ENCODE measurements at places on chromosomes 12 and 14.

- DNase-seq: peak; percentile 64
Measured at GRCh38 chr12:55931780-55932550, 1.0 kb downstream of the DGKA start.

DNA sequence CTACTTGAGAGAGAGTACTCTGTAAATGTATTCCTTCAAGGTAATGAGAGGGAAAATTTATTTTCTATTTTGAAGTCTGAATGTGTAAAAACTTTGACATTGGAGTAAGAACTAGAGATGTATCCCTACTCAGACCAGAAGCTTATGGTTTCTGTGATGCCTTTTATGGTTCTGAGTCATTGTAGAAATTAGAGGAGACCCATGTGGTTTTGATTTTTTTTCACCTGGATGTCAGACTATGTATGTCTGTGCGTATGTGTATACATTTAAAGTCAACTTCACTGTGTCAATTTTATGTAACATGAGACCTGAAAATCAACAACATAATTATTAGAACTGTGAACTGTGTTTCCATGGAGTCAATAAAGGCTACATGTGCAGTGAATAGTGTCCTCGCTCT, 302.0 kb downstream of the TRHDE start:
- DNase-seq: no peak

- no peak for DNase-seq
Measured at GRCh38 chr12:7319930-7320329, 16.1 kb downstream of the ACSM4 start.

- DNase-seq: no peak
Measured at GRCh38 chr12:49292729-49293055, 2.3 kb upstream of the PRPH start.

DNA sequence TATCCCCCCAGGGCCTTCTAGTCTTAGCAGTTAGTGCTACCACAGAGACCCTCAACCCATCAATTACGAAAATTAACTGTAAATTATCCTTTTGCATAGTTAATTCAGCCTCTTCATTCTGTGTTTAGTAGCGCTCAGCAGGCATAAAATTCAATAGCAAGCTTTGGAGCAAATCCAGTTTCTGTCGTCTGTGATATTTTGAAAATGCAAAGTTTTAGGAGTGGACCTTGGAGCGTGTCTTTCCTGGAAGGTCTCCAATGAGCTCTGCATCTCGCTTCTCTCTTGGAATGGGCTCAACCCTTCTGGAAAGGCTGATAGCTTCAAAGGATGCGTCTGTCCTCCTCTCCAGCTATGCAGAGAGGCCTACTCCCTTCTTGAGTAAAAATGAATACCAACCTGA, 222.9 kb downstream of the SLC15A4 start:
- DNase-seq: no peak

DNA sequence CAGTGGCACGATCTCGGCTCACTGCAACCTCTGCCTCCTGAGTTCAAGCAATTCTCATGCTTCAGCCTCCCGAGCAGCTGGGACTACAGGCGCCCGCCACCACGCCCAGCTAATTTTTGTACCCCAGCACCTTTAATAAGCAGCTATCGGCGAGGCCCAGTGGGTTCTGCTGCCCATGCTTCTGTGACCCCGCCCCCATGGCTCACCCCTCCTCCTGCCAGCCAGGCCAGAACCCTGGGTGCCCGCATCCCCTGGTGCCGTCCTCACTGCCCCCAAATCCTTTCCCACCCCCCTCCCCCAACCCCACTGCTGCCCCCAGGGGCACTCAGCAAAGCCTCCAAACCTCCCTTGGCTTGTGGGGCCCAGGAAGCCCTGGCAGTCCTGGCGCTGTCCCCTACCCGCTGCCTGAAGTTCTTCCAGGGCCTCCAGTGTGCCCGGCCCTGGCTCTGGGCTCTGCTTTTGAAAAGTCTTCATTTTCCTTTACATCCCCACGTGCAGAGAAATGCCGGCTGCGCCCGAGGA, 14.5 kb downstream of the BAG5 start:
- DNase-seq: no peak

- no peak for DNase-seq
Measured at GRCh38 chr14:99143126-99143525, 128.9 kb downstream of the BCL11B start.

GRCh38 chr12:15469356-15469755, 147.0 kb downstream of the PTPRO start:
- no peak for DNase-seq

DNA sequence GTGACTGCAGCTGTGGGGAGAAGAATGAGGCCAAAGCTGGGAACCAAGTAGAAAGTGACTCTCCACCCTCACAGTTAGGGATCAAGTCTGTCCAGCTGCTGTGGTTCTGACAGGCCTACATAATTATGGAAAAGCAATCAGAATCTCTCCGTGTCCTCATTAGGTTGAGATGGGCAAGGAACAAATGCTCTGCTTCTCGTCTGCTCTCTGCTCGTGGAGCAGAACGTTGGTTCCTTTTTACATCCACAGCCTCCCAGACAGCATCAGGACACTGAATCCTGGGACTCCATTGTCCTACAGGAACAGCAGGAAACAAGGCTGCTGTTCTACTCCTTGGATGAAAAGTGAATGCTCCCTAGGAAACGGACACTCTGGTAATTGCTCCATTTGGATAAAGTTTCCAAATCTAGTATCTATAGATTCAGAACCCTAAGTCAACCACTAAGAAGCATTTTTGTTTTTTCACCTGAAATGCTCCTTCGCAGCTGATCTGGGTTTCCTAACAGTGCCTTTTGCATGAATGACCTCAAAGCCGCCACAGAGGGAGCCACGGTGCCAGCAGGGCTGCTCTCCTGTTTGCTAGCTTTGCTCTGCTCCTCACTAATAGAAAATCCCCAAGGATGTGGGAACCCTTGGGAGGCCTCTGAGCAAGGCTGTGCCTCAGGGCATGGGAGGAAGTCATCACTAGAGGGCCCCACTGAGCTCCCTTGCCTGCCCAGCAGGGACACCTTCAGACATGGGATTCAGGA, 102.0 kb downstream of the EGLN3 start:
- no peak for DNase-seq

- DNase-seq: no peak
Measured at GRCh38 chr12:52184813-52185212, 7.0 kb downstream of the KRT80 start.

DNA sequence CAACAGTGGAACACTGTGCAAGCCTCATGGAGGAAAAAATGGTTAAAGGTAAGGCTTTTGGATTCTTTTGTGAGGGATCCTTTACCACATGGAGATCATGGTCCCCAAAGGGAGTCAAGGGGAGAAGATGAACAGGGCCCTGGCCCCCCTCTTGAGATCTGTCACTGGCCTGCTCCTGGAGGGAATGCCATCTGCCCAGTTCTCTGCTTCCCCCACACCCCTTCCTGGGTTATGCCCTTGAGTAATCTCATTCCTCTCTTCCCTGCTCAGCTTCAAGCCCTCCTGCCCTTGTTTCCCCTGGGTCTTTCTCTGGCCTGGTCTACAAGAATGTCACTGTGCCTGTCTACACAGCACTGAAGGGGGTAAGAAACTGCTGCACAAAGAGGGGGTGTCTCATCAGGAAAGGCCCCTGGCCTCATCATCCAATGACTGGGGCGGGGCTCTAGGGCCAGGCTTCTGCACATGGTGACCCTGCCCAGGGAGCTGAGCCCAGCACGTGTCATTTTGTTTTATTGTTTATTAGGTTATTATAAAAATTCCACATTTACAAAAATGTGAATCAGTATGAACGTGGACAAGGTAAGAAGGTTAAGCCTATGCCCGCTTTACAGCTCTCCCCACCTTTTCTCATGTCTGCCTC, 30.3 kb downstream of the PIGH start:
- DNase-seq: no peak

GRCh38 chr12:43835264-43835655, 621 bp upstream of the TMEM117 start:
- DNase-seq: no peak

DNA sequence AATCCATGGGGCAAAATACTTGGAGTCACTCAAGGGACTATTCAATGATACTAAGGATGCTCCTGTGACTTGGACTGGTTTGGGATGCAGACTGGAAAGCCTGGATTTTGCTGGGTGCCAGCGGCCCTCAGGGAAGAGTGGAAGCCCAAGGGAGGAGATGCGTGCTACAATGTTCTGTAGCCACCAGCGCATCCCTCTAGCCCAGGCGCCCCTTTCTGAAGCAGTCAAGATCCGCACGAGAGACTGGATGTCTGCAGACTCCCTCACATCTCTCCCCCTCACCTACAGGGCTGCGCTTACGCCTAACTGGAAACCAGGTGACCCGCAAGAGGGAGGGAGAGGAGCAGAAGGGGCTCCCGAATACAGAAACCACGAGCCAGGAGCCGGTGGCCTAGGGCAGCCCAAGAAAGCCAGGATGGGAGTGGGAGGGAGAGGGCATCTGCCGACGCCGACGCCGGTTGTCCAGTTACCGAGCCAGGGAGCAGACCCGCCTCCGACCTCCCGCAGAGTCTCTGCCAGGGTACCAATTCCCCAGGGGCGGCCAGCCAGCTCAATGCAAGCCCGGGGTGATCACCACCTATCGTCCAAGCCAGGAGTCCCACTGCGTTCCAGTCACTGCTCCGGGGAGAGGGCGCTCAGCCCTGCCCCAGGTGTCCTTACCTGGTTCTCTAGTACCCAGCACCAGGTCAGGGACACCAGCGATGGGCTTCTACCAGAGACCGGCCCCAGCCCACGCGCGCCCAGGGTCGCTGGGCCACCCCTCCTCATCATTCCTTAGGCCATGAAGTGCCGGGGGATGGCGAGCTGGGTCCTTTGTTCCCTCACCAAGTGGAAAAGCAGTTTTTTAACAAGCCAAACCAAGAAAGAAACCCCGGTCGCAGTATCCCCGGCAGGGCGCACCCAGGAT, 1.2 kb downstream of the NTN4 start:
- no peak for DNase-seq

DNA sequence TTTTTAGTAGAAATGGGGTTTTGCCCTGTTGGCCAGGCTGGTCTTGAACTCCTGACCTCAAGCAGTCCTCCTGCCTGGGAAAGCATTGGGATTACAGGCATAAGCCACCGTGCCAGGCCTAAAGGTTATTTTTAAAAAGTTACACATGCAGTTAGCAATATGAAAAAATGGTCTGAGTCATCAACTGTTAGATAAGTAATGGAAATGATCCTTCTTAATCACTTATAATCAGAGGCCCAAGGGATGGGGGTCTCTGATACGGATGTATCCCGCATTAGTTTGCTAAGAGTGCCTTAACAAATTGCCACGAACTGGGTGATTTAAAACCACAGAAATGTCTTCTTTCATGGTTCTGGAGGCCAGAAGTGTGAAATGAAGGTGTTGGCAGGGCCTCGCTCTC, 54.1 kb upstream of the FERMT2 start:
- no peak for DNase-seq

- DNase-seq: no peak
Measured at GRCh38 chr12:119019166-119019565, 37.8 kb downstream of the SRRM4 start.

DNA sequence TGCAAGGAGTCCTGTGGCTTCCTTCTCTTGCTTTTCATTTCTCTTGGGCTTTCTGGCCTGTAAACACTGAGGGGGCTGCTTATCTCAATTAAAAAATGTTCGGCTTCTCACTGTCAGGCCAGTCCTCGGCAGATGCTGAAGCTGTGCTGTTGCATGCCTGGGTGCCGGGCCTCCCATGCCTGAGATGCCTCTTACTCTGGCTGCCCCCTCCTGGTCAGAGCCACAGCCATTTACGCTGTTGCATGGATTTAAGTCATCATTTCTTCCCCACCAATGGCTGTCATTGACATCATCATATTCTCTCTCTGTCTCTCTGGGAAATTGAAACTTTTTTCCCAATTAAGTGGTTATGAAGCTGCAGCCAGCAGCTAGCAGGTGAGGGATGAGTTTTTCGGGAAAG, 53.7 kb downstream of the FOXN4 start:
- no peak for DNase-seq

DNA sequence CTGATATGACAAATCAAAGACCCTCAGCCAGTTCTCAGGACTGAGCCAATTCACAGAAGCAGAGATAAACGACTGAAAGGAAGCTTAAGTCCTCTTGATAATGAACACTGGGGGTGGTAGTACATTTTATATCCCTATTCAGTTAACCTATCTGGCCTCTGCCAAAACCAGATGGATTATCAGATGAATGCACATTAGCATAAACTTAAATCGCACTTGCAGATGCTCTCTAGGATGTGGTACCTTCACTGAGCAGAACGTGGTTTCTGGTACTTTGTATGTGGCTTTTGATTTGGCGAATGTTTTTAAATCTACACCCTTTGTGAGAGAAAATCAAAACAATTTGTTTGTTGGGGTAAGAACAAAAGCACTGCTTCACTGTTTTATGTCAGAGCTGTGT, 21.1 kb upstream of the TAS2R14 start:
- no peak for DNase-seq

- DNase-seq: no peak
Measured at GRCh38 chr14:97200245-97200644, 403.1 kb downstream of the VRK1 start.

- no peak for DNase-seq
Measured at GRCh38 chr12:117235261-117235660, 45.0 kb upstream of the FBXO21 start.

GRCh38 chr12:33813536-33813935, 208.8 kb upstream of the ALG10 start:
- DNase-seq: no peak

DNA sequence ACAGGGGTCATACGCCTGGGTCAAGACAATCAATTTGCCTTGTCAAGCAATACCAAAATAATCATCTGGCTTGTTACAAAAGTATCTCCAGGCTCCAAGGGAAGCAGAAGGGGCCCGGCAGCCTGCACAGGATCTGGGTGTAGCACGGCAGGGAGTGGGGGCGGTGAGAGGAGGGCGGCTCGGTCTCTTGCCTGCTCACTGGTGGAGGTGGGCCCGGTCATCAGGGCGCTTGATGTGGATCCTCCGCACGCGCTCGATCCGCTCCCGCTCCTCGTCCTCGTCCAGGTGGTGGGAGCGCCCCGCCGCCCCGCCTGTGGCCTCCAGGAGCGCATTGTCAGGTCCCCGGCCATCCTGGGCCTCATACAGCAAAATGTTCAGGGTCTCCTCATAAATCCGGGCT, 25.7 kb downstream of the KCTD10 start:
- no peak for DNase-seq

GRCh38 chr12:67151886-67152285, 117.3 kb upstream of the CAND1 start:
- DNase-seq: no peak

DNA sequence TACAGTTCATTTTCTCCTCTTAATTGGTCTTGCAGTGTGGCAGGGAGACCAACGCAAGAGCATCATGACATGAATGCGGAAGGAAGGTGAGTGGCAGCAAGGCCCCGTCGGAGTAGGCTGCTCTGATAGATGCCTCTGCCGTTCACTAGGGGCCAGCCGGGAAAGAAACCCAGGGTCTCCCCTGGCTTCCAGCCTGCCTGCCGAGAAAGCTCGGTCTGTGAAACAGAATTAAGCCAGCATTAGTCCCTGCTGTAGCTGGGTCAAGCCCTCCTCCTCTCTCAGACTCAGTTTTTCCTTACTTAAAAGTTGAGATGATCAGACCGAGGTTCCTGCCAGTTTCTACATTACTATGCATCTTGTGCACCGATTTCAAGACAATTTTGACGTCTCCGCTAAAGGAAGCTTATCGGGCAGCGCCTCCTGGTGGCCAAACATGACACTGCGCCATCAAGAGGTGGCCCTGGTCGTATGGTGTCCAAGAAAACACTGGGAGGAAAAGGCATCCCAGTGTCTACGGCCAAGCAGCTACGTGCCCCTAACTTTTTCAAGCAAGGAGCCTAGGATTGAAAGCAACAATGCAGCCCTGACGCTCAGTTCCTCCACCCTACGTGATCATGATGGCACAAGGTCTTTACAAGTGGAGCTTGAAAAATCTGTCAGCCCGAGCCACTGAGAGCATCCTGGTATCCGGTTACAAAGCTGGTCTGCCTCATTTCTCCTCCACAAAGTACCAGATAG, 131.6 kb downstream of the KSR2 start:
- DNase-seq: peak; percentile 76

- DNase-seq: no peak
Measured at GRCh38 chr14:99121319-99121875, 150.6 kb downstream of the BCL11B start.

Data from natural killer cell treated with Interleukin-12 subunit alpha and Interleukin-12 subunit beta and Interleukin-15 and Interleukin-18, amount 100 ng/mL, for 72 hours (primary cell).